ENCODE measurements at places on chromosomes 16 and 17.
A peak's percentile ranks its signal among the peaks of the same experiment; 100 is the strongest.

DNA sequence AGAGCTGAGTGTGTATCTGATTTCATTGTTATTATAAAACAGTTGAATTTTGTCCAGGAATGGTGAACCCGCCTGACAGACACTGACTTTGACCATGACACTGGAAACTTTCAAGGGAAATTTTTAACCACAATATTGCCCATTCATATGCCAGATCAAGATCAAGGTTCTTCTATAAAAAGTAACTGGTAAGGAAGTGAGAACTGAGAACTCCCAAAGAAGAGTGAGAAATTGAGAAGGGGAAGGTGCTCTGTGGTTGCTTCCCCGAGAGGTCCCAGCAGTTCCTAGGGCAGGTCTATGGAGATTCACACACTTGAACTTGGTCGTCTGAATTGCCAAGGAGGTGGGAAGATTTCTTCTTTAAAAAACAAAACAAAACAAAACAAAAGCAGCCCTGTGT lies 27.3 kb downstream of the SLC6A4 start:
- DNase-seq: no peak

GRCh38 chr17:58176200-58176599 lies 9.4 kb downstream of the OR4D2 start:
- no peak for DNase-seq

- peak; percentile 49 for DNase-seq
These were observed 96.7 kb downstream of the SYCE1L start for GRCh38 chr16:77295896-77296295.

- DNase-seq: no peak
These were observed 3.3 kb upstream of the PITPNA start for GRCh38 chr17:1565877-1566276.

DNA sequence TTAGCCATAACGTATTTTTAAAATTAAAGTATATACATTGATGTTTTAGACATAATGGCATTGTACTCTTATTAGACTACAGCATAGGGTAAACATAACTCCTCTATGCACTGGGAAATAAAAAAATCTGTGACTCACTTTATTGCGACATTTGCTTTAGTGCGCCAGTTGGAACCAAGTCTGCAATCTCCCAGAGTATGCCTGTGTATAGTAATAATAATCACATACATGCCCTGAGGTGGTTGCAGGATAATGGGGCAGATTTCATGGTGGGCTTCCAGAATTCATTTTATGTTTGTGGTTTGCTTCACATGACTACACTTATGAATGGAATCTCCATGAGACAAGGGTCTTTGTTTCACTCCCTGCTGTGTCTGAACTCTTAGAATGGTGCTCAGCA lies 66.9 kb upstream of the N4BP1 start:
- peak; percentile 42 for DNase-seq

DNA sequence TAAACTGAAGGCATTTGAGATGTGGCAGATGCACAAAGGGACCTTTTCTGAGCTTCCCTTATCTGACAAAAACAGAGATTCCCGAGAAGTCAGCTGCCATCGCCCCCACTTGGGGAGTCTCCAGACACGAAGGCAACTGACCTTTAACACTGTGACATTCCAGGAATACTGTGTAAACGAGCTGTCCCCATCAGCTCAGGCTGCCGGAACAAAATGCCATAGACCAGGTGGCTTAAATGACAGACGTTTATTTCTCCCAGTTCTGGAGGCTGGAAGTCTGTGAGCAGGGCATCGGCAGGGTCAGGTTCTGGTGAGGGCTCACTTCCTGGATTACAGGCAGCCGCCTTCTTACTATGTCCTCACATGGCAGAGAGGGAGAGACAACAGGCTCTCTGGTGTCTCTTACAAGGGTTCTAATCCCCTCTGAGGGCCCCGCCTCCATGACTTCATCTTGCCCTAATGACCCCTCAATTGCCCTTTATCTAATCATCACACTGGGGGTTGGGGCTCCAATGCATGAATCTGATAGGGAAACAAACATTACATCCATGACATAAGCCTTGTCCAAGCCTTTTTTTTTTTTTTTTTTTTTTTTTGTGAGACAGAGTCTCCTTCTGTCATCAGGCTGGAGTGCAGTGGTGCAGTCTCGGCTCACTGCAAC lies 178.5 kb upstream of the RPL38 start:
- no peak for DNase-seq

DNA sequence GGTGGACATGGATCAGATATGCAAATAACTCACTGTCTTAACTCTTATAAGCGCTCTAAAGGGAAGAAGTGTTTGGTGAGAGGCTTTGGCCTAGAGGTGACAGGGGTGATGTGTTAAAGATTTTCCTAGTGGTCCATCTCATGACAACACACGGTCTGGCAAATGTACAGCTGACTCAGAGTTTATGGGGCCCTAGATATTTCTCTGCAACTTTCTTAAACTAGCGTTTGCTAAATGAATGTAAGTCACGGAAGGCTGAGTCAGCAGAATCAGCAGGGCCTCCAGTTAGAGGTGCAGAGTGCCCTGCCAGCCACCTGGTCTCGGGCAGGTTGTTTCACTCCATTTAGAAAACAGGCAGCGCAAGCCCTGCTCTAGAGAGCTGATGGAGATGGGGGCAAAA lies 40.1 kb downstream of the CLEC16A start:
- DNase-seq: peak; percentile 67

- DNase-seq: no peak
These were observed 9.4 kb upstream of the GCGR start for GRCh38 chr17:81794509-81794908.

Measured in HCEC 1CT (cell line).